ENCODE measurements at places on chromosomes 16 and 17.
A peak's percentile ranks its signal among the peaks of the same experiment; 100 is the strongest.

DNA sequence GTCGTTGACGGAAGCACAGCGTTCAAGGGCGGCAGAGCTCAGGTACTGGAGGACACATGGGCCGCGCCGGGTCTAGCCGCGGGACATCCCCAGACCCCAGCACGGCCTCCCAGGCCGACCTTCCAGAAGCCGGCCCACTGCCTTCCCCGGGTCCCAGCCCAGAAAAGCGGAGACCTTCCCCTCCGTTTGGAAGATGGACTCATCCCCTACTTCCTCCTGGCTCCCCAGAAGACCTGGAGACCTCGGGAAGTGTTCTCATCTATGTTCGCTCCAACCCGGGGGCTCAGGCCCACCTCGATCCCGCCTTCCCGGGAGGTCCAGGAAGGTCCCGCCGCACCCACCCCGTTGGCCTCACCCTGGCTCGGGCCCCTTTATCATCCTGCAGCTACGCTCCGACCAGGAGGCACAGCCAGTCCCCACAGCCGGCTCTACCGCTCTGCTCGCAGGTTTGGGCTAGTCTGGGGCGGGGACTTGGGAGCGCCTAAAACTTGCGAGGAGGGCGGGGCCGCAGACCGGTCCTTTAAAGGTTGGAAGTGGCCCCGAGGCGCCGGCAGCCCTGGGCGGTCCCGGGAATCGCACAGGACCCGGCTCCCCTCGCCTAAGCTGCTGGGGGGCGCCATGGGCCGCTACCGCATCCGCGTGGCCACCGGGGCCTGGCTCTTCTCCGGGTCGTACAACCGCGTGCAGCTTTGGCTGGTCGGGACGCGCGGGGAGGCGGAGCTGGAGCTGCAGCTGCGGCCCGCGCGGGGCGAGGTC, at the start of gene ALOX12:
Gene ALOX12, plus strand, starts transcription at position 550 of the 756 bp plus-strand sequence. Its CDS starts 69 bp downstream, at position 619.
- DNase-seq = peak; percentile 12

DNA sequence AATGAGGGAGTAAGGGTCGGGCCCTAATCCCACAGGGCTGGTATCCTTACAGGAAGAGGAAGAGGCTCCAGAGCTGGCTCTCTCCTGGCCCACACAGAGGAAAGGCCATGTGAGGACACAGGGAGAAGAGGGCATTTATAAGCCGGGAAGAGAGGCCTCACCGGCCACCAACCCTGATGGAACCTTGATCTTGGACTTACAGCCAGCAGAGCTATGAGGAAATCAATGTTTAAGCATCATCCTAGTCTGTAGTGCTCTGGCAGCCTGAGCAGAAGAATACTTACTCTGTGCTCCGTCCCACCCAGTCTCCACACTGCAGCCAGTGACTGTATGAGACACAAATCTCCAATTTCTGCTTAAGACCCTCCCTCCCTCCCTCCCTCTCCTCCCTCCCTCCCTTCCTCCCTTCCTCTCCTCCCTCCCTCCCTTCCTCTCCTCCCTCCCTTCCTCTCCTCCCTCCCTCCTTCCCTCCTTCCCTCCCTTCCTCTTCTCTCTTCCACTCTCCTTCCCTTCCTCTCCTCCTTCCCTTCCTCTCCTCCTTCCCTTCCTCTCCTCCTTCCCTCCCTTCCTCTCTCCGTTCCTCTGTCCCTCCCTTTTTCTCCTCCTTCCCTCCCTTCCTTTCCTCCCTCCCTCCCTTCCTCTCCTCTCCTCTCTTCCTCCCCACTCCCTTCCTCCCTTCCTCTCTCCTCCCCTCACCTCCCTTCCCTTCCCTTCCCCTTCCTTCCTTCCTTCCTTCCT, 8.9 kb upstream of the TMEM220 start:
- DNase-seq = no peak

- DNase-seq = no peak
Measured at GRCh38 chr17:53119773-53120172, 703.0 kb upstream of the KIF2B start.

DNA sequence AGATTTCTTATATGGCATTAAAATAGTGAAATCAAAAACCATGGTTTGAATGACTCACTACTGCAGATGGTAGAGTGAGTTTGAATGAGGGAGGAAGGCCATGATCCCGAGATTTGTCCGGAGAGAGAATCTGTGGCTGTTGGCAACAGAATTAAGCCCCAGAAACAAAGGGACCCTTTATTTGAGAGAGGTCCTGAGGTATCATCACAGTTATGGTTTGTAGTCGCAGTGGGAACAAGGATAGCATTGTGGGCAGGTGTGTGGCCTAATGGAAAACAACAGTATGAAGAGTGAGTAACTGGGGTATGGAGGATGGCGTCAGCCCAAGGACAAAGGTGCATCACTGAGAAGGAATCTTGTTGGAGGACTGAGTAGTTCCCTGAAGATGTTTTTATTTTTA, 8.5 kb upstream of the ZFP3 start:
- no peak for DNase-seq

DNA sequence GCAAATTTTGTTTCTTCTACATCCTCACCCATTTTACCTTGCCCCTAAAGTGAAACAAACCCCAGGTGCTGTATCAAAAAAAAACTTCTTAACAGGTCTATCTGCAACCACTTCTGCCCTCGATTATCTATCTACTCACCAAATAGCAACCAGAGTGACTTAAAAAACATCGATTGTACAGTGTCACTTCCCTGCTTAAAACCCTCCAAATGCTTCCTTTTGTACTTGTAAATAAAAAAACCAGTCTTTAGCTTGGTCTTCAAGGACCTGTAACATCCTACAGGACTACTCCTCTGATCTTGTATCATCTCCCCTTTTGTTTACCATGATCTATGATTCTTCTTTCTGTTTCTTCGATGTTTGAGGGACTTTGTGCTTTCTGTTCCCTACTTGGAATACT, 82.7 kb upstream of the CORO6 start:
- no peak for DNase-seq

DNA sequence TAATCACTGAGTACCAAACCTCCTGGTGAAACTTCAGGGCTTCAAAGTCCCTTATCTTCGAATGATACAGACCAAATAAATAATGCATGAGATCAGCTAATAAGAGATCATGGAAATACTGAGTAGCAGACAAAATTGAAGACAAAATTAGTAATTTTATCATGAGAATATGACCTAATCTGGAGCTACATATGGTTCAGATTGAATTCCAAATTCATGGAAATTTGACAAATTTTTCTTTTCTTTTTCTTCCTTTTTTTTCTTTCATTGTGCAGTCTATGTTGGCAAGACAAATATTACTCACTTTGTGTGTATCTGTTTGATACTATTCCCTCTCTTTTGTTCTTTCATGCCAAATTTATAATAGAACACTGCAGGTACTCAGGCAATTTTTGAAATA, 218.1 kb upstream of the KCNJ16 start:
- DNase-seq = no peak

DNA sequence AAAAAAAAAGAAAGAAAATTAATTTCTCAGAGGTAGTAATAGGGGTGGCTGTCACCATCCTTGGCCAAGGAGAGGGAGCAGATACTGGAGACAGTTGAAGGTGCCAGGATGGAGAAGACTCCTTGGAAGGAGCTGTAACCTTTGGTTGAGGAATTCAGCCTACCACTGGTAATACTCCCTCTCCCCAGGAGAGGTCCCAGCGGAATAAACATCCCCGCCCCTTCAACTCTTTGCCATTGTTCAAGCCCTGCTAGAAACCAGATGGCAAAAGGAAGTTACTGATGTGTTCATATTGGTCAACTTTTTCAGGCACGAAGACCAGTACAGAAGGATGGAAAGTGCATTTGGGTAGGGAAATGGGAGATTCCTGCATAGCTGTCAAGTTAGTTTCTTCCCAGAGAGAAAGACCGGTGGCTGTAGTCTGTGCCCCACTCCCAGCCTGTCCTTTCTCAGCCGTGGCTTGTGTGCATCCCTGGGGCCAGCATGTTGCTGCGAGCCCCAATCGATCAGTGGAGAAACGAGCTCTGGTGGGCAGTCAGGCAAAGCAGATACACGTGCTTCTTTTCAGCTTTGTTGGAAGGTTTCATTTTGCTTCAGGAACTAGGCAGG, 612.1 kb downstream of the MAF start:
- no peak for DNase-seq

DNA sequence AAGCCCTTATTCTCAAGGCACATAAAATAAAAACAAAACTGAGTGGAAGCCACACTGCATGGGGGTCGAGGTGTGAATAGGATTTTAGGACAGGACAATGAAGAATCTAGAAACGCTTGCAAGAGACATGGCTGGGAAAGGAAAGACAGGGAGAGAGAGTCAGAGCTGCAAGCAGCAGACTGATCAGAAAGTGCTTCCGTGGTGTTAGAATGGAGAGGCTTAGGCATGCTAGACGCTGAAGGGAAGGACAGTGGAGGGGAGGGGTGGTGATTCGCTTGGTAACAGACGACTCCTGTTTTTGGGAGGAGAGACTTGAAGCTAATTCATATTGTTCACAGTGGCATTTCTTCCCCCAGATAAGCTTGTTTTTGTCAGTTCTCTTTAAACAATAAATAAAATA, 173.5 kb downstream of the AIPL1 start:
- DNase-seq = no peak

DNA sequence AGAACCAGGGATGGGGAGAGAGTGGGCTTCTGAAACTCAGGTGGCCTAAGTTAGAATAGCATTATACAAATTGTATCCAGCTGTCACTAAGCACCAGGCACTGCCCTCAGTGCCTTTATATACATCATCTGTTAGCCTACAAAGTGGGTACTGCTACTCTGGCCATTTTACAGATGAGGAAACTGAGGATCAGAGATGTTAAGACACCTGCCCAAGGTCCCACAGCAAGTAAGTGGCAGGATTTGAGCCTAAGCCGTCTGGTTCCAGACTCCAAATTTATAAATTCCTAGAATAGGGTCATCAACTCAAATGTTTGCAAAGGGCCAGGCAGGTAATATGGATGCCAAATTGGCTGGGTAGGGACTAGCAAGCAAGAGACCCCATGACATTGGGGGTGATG, 2.3 kb downstream of the ORAI3 start:
- DNase-seq = no peak

GRCh38 chr16:57938484-57938883, 32.4 kb downstream of the CNGB1 start:
- no peak for DNase-seq
